MG63 (cell line): ENCODE measurements at places on chromosomes 5 and 9.
A peak's percentile ranks its signal among the peaks of the same experiment; 100 is the strongest.

GRCh38 chr9:121226175-121226574, 24.5 kb upstream of the RAB14 start:
- DNase-seq = no peak

- no peak for DNase-seq
Measured at GRCh38 chr5:641331-641765, 29.2 kb downstream of the CEP72 start.

- DNase-seq = no peak
Measured at GRCh38 chr5:68370196-68370595, 154.6 kb downstream of the PIK3R1 start.

DNA sequence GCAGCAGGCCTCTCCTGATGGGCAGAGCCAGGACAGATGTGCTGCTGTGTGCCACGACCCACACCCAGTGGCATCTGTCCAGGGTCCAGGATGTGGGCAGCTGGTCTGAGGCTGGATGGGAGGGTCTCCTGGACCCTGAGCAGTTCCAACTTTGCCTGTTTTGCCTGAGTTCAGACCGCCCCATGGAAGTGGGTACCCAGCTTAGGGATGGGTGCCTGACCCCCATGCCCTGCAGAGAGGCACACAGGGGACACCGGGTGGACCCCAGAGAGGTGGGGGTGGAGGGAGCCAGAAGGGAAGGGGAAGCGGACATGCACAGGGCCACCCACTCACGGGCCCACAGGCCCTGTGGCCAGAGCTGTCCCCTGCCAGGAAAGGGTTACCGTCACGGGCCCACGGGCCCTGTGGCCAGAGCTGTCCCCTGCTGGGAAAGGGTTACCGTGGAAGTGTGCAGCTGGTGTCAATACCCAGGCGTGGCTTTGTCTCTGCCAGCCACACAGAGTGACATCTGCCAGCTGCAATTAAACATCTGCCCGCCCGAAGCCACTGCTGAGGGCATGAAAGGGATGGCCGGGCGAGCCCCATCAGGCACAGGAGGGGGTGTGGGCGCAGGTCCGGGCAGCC, 50.0 kb downstream of the NACC2 start:
- no peak for DNase-seq

- no peak for DNase-seq
Measured at GRCh38 chr5:31413030-31413812, 118.7 kb downstream of the DROSHA start.

DNA sequence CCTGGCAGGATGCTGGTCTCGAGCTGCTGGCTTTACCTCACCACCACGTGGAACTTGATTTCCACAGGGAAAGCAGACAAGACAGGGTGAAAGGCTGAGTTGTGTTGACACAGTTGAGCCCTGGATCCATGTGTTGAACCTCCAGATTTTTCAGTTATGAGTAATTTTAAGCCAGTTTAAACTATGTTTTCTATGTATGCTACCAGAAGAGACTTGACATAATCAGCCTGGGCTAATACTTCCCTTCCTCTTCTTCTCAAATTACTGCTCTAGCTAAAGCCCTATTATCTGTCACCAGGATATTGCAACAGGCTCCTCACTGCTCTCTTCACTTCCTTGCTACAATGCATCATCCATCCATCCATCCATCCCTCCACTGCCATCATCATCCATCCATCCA, 12.0 kb upstream of the PHYKPL start:
- no peak for DNase-seq

GRCh38 chr5:103166706-103167105, 46.6 kb downstream of the PPIP5K2 start:
- no peak for DNase-seq

GRCh38 chr5:117463881-117464570, 889.4 kb upstream of the SEMA6A start:
- DNase-seq = peak; percentile 27

GRCh38 chr9:70883056-70883455, 238.4 kb downstream of the TRPM3 start:
- DNase-seq = no peak

DNA sequence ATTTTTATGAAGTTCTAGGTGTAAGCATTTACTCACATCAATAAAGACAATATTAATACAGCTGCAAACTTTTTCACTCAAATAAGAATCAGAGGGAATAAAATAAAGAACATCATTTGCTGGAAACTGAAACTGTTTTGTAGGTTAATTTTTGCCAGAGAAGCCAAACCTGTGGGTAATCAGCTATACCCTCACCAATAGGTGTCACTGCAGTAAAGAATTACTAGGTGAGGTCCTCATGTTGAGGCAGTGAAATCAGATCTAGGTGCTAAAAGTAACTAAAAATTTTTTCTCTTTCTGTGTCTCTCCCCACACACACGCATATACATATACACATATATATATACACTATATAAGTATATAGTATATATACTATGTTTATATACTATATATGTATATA, 1016.3 kb upstream of the SEMA6A start:
- DNase-seq = no peak

DNA sequence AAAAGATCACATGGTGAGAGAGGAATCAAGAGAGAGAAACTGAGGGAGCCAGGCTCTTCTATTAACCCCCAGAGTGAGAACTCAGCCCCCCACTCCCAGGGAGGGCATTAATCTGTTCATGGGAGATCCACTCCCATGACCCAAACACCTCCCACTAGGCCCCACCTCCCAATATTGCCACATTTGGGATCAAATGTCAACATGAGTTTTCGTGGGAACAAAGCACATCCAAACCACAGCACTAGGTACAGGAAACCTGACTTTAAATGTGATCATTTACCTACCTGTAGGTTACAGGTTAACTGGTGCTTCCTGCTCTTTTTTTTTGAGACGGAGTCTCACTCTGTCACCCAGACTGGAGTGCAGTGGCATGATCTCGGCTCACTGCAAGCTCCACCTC, 16.9 kb downstream of the NNT start:
- no peak for DNase-seq

GRCh38 chr9:103430469-103430868, 435.3 kb downstream of the CYLC2 start:
- no peak for DNase-seq

- no peak for DNase-seq
Measured at GRCh38 chr9:138022756-138023393, 145.3 kb downstream of the CACNA1B start.

DNA sequence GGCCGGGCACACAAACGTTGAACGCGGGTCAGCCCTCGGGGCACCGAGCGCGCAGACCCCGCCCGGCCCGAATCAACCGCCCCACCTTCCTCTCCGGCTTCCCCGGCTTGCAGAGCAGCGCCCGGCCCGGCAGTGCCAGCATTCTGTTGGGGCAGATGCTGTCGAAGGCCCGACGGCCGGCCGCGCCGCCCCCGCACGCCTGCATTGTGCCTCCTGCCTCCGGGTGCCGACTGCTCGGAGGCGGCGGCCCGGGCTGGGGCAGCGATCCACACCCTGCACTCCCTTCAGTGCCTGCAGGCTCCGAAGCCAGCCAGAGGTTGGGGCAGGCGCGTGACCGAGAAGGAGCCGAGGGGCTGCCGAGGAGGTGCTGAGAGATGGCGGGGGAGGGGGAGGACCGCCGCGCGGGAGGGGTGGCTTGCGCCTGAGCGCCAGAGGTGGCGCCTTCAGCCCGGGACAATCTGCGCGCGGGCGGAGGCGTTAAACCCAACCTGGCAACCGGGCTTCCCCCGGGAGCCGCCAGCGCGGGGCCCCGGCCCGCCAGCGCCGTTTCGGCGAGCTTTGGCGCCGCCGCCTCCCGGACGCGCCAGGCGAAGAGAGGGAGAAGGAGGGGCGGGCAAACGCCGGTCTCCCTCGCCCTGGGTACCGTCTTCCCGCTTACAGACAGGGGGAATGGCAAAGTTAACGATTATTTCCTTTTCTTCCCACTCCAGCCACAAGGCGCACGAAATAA, at the start of gene MCIDAS:
TSS of gene MCIDAS (minus strand) at position 382 of the 730 bp plus-strand sequence. CDS start at position 205, 177 bp downstream.
- DNase-seq = peak; percentile 81

GRCh38 chr9:81141961-81142360, 547.4 kb downstream of the TLE1 start:
- DNase-seq = no peak

- DNase-seq = no peak
Measured at GRCh38 chr5:313806-314376, 7.6 kb upstream of the AHRR start.
